RWPE1 (cell line): ENCODE measurements at places on chromosomes 2 and 18.

DNA sequence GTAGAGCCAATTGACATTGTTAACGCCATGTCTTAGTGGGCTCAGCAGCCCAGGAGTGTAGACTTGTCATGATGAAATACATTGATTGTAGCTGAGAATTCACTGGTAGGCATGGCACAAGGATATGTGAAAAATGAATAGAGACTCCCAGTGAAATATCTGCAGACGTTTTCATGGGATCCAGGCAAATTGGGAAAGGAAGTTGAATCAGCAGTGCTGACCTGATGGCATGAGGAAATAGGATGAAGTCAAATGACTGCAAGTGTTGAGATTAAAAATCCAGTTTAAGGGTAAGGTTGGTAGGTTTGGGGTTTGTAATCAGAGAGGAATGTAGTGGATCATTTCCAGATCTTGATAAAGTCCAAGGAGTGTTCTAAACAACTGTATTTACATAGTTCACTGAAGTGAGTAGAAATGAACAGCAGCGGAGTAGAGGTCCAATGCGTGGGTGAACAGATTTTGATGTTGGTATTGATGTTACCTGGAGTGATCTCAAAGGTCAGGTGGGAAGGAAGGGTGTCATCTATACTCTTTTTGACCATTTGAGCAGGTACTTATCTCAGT, 24.6 kb downstream of the INSIG2 start:
- DNase-seq = peak; percentile 68

- no peak for DNase-seq
Observed at GRCh38 chr2:45093663-45094062, 84.4 kb upstream of the SIX2 start.

DNA sequence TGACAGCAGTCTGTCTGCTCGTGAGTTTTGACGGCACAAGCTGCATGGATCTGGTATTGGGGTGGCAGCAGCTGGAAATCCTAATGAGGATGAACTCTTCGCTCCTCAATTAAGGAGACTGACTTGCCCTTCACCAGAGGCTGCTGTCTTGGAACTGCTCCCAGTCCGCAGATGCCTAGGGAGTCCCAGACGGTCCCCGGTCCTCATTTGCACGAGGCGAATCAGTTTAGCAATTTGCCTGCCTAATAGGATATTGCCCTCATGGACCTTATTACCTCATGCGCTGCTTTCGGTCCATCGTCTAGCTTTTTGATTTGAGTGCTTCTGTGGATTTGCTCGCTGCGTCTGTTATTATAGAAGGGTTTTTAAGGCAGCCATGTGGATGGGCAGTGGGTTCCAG, 40.6 kb downstream of the ASAP2 start:
- no peak for DNase-seq

DNA sequence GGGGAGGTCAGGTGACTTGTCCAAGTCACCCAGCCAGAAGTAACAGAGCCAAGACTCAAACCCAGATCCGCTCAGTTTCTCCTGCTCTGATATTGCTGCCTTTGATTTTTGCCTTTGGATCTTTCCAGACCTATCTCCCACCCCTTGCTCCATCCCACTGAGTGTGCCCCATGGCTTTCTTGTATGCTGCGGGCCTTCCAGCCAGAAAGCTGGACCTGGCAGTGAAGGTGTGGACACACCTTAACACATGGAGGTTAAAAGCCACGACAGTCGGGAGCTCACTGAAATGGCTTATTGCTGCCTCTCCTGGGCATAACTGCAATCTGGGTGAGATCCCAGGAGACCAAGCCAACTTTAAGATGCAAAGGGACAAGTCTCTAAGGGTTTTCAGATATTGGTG, 86.7 kb downstream of the LONRF2 start:
- DNase-seq = no peak

- no peak for DNase-seq
Observed at GRCh38 chr2:217353591-217353990, 493.7 kb upstream of the TNP1 start.
